ENCODE measurements at places on chromosomes 6 and 20.

GRCh38 chr20:19976595-19977372 lies 40.4 kb upstream of the NAA20 start:
- peak; percentile 72 for DNase-seq

- peak; percentile 58 for DNase-seq
These were observed 26.8 kb upstream of the PREP start for GRCh38 chr6:105429676-105430075.

DNA sequence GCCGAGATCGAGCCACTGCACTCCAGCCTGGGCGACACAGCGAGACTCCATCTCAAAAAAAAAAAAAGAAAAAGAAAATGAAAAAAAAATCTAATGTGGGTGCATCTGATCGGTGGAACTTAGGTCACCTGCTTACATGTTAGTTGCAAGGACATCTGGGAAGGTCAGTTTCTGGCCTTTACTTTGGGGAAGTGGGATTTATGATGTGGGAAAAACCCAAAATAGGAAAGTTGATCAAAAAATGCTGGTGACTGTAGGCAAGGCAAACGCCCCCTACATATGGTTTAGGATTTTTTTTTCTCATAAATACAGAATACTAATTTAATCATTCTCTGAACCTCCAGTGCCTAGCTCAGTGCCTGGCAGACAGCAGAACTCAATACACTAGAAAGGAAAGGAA lies 69.2 kb upstream of the PIM1 start:
- no peak for DNase-seq

DNA sequence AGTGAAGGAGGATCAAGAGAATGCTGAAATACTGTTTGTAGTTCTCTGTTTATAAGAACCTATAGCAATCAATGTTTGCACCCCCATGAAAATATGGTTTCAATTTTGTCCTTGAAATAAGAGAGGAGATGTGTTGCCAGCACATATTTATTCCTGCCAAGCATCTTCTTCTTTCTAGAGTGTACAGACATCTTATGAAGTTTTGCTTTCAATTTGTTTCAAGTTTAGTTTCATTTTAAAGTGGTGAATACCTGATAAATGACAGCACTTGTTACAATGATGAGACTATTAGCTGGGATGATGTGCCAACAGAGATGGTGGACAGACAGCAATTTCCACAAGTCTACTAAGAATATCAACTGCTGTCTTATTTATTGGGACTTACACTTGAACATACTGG lies 39.2 kb upstream of the CENPW start:
- no peak for DNase-seq

DNA sequence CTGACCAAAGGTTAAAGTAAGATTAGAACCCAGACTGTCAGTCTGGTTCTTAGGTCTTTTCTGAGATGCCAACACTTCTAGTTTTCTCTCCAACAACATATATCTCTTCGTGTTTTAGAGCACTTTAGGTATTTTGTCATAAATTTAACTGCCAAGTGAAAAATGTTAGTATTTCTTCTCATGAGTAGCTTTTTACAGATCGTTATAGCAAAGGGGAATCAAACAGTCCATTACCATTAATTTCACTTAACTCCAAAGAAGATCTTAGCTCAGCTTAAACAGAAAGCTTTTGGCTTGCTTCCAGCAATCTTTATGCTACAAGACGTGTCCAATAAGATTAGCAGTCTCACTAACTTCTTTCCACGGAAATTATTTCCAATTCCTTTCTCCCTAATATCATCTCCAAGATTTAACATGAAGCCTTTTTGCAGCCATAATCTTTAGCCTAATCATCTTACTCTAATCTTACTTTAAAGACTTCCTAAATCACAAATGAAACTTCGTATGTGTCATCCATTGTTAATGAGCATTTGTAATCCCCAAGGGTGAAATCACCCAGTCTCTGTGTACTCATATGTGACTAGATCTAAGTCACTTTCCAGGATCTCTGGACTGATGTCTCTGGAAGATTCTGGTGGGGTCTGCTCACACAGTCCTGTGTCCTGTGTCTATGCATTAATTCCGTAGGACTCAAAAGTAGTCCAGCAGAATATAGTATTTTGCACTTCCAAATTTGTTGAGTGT lies 38.7 kb downstream of the MOXD1 start:
- peak; percentile 21 for DNase-seq

DNA sequence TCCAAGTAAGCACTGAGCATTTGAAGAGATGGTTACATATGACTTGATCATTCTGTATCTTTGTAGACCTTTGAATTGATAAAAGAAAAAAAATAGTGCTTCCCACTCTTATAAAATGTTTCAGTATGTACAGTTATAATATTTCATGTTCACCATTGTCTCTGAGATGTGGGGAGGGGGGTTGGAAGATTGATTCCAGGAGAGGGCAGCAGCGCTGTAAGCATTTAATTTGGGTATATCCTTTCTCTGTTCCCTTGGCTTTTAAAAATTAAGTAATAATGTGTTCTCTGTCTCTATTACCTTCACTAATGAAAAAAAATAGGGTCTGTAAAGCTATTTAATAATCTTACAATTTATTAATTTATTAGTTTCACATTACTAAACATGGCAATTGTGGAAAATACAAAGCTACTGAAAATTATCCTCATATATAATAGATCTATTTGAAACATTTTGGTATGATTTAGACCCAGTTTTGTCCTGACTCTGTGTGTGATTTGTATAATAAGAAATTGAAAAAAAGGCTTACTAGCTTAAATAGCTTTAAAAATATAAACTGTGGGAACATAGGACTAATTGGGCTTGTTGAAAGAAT lies 341.2 kb downstream of the CDKAL1 start:
- peak; percentile 46 for DNase-seq

- DNase-seq: no peak
These were observed 28.1 kb downstream of the COL11A2 start for GRCh38 chr6:33164176-33164575.

DNA sequence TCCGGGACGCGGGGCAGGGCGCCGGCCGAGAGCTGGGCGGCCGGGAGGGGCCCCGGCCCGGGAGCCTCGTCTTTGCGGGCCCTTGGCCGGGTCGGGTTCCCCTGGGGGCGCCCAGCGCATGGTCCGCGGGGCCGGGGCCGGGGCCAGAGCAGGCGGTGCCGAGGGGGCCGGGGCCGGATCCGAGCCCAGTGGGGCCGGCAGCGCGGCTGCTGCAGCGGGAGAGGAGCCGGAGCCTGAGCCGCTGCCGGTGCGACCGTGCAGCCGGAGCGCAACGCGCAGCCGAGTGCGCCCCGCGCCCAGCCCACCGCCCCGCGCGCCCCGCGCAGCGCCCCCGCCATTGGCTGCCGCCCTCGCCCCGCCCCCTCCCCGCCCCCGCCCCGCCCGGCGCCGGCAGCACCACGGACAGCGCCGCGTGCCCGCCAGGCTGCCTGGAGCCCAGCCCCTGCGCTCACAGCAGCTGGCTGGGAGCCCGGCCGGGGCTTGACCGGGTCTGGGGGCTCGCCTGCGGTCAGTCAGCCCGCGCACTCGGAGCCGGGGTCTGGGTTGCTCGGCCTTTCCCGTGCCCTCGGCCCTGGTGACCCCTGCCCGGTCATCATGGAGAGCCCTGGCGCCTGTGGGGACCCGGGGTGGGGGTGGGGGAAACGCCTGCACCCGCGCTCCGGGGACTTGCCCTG lies at the start of gene HRH3:
Gene HRH3, minus strand, starts transcription at position 287 of the 674 bp plus-strand sequence. CDS start 308 bp downstream, outside the sequence.
- DNase-seq: peak; percentile 12

- DNase-seq: no peak
These were observed 358.6 kb downstream of the BTBD9 start for GRCh38 chr6:38281126-38281525.

DNA sequence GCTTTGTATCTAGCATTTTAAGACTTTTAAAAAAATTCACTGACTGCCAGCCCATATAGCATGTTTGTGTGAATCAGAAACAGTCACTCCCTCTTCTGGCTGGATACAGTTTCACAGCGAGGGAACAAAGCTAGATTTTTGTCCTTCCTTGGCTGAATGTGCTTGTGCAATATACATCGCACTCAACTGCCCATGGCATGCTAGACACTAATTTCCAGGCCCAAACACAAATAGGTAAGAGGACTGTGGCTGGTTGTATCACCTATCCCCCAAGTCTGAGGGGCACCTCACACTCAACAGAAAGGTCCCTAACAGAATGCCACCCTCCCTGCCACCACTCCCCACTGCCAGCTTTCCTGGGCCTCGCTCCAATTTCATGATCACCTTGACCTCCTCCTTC lies 16.2 kb upstream of the BLCAP start:
- DNase-seq: no peak

DNA sequence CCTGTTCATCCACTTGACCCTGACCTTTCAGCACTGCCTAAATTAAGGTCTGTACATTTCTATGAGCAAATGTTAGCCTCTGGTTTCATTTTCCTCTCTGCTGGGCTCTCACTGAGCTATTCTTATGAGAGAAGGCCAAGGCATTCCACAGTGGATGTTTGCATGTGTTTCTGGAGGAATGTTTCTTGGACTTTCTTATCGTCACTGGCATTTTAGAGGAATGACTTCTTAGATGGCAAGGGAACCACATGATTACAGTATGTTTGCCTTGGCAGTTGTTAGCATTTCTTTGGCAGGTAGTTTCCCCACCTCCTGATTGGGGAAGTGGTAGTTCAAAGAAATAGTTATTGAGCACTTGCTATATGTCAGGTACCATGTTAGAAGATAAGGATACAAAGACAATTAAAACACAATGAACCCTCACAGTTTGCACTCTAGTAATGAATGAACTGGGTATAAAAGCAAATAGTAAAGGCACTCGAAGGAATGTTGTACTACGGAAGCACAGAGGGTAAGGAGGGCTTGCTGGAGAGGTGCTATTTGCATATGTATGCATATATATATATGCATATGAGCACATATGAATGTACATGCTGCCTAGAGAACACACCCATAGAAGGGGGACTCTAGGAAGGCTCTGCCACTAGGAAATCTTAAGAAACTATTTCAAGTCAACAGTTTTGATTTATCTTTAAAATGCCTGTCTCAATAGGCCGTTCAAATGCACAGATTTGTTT lies 307.4 kb downstream of the EYA4 start:
- peak; percentile 49 for DNase-seq

DNA sequence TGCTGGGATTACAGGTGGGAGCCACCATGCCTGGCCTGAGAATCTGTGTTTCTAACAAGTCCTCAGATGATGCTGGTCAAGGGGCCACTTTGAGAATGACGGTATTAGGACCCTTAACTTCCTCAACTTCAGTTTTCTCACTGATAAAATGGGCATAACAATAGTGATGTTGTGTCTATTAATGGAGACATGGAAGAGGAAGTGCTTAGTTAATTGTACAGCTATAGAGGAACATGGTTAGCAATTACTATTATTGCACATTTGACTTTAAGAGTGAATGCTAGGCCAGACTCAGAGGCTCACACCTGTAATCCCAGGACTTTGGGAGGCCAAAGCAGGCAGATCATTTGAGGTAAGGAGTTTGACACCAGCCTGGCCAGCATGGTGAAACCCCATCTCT lies 12.7 kb downstream of the DPPA5 start:
- DNase-seq: no peak

DNA sequence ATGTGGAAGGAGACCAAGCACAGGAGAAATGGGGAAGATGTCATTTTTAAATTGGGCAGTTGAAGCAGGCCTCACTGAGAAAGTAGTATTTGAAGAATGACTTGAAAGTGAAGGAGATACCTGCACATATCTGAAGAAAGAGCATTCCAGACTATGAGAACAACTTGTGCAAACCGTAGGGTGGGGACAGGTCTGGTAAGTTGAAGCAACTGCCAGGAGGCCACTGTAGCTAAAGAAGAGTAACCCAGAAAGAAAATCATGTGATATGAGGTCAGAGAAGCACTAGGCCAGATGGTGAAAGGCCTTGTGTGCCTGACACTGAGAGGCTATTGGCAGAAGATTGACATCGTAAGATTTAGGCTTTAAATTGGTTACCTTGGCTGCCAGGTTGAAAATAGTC lies 4.7 kb upstream of the SUPT3H start:
- DNase-seq: no peak

DNA sequence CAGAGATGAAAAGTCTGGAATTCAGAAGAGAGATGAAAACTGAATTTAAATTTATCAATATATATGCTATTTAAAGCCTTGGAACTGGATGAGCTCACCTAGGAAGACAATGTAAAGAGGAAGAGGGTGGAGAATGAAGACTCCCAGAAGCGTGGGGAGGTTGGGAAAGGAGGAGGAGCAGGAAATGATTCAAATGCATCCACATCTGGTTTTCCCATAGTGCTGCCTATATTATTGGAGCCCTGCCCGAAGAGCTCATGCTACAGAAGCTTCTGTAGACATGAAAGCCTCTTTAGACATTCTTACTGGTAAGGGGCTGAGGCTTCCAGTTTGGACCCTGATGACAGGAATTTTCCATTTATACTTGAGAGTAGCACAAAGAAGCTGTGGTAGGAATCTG lies 19.2 kb downstream of the PDE7B start:
- DNase-seq: peak; percentile 95

GRCh38 chr20:50844430-50845100 lies 49.7 kb downstream of the BCAS4 start:
- DNase-seq: peak; percentile 72

GRCh38 chr6:45812922-45813321 lies 202.7 kb downstream of the CLIC5 start:
- DNase-seq: peak; percentile 90

DNA sequence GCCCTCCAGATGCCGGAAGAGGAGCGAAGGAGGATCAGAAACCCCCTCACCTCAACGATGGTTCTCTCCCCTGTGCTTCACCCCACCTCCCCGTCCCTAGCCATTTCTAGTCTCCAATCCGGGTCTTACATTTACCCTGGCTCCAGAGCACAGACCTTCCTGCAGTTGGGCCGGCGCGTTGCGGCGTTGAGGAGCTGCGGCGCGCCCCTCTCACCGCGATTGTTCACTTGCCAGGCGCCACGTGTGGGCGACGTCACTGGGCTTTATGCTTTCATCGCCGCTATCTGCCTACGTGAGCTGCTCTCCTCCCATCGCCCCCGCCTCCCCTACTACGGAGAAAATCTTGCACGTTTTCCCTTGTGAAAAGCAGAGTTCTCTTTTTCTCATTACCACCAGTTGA lies at the start of gene CRISP2:
Gene CRISP2, minus strand, starts transcription at position 198 of the 400 bp plus-strand sequence. CDS start 4,347 bp downstream, outside the sequence.
- DNase-seq: no peak

GRCh38 chr6:138607478-138608433 lies 108.5 kb upstream of the NHSL1 start:
- DNase-seq: no peak

GRCh38 chr20:63441136-63442099 lies 31.0 kb downstream of the KCNQ2 start:
- DNase-seq: no peak

GRCh38 chr6:106048336-106048735 lies 37.8 kb upstream of the PRDM1 start:
- DNase-seq: no peak

DNA sequence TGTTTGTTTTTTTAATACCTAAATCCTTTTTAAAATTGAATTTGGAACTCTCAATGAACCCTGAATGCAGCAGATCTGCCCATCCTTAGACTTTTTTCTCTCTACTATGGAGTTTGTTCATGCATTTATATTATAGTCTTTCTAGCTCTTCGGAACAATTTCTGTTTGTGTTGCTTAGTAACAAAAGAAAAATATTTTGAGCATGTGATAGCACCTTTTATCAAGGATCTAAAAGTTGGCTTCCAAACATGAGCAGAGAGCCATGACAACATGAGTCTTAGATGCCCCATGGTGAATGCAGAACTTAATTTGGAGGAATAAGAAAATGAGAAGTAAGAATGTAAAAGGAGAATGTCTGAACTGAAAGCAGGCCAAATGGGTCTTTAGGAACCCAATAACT lies 133.7 kb downstream of the EDN1 start:
- DNase-seq: no peak
